Inflammatory macrophage treated with lipopolysaccharide for 1 hour (primary cell): ENCODE measurements at places on chromosomes 7 and 10.
A peak's percentile ranks its signal among the peaks of the same experiment; 100 is the strongest.

GRCh38 chr7:36216063-36216684 is 63.1 kb downstream of the EEPD1 start:
- DNase-seq = peak; percentile 18

- no peak for DNase-seq
Measured at GRCh38 chr10:9545073-9545472, 1472.6 kb upstream of the CELF2 start.

DNA sequence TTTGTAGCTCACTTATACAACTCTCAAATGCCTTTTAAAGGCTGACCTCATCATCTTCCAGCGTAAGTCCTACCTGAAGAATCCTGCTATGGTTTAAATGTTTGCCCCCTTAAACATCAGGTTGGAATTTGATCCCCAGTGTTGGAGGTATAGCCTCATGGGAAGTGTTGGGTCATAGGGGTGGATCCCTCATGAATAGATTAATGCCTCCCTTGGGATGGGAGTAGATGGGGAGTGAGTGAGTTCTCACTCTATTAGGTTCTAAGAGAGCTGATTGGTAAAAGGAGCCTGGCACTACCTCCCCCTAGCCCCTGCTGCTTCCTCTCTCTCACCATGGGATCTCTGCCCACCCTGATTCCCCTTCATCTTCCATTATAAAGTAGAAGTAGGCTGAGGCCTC is 285.6 kb downstream of the FZD1 start:
- no peak for DNase-seq

GRCh38 chr7:5831196-5831595 is 49.4 kb upstream of the OCM start:
- no peak for DNase-seq

GRCh38 chr7:99050971-99051370 is 92.9 kb downstream of the SMURF1 start:
- DNase-seq = no peak

DNA sequence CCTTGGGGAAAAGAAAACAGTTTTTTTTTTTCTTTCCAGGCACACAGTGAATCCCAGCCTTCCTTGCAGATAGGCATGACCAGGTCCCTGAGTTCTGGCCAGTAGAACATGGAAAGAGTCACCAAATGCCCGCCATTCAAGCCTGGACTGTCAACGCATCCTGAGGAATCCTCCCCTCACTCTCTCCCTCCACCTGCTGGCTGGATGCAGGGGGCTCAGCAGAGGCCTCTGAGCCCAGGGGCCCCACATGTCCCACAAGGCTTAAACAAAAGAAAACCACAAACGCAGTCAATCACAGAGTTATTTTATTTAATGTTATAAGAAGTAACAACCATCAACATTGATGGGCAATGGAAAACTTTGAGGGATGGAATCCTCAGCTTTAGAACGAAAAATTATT is 93.1 kb downstream of the JCAD start:
- DNase-seq = no peak

DNA sequence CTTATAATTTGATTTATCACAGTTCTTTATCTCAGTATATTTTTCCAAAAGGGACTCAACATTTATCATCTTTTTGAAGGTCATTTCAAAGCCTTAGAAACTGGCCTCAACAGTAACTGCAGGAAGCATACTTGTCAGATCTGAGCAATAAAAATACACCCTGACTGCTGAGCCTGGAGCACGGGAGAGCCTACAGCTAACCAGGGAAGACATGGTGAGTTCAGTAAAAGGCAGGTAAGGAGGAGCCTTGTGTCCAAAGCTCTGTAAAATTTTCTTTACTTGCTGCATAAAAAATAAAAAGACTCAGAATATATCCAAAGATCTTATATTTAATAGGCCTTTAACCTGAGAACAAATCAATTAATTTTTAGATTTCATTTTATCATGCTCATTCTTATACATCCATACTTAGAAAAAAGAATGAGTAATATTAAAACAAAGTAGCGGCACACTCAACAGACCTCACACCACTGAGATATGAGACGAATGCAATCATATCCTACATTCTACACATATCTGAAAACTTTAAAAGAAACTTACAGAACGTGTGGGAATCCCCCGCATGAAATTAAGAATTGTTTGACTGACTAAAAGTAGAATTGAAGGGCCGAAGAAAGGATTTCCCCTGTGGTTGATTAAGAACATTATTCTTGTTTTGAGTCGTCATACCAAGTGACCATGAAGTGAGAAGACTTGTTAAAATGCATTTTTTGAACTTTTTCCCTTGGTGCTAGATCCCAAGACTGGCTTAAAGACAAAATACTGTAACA is 296.4 kb upstream of the MKLN1 start:
- DNase-seq = no peak

DNA sequence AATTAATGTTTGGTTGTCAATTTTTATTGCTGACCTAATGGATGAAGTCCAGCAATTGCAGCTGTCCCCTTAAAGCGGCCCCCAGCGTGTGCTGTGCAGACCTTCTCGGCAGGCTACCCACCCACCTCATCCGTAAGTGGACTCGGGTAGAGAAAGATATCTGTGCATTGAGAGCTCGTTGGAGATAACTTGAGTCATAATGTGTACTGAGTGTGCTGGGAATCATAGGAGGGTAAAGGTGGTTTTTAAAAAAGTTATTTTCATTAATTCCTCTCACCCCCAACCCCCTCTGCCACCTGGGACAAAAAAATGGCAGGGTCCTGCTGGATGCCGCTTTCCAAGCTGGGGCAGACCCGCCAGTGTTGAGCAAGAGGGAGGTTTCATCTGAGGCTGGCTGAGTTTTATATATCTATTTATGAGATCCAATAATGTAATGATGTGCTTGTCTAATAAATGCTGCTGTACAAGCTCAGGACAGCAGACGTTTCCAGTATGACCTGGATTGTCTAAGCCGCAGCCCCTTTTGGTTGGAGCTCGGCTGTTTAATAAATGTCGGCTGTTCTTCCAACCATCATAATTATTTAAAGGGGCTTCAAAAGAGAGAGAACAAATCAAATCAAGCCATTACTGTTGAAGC is 119.1 kb downstream of the NKX6-2 start:
- DNase-seq = no peak

DNA sequence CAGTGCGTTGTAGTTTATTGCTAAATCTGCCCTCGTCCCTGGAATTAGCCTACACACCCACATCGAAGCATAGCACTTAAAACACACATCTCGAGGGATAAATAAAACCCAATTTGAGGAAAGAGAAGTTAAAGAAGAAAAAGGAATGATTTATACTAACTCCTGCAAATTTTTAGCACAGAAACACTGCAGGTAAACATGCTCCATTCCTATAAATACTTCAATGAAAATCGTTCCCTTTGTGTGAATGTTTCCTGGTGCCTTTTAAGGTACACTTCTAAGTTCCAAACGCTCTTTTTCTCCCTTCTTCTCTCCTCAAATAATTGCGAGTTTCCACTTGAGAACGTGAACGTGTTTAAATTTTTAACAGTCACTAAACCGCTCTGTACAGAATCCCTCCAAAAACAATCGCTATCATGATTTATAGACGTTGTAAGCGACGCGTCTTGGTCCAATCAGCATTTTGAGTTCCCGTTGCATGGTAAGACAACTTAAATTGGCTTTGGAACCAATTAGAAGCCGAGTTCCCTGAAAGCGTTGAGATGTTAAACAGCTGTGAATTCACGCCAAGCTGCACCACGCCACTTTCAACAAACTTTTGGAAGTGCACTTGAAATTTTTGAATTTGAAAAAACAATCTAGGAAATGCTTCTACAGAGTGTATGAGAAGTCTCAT is 12.5 kb upstream of the EBLN1 start:
- peak; percentile 38 for DNase-seq

GRCh38 chr10:47383261-47384147 is 589 bp downstream of the ZNF488 start:
- DNase-seq = no peak

- DNase-seq = peak; percentile 48
Measured at GRCh38 chr10:76049581-76050290, 618.3 kb downstream of the LRMDA start.

DNA sequence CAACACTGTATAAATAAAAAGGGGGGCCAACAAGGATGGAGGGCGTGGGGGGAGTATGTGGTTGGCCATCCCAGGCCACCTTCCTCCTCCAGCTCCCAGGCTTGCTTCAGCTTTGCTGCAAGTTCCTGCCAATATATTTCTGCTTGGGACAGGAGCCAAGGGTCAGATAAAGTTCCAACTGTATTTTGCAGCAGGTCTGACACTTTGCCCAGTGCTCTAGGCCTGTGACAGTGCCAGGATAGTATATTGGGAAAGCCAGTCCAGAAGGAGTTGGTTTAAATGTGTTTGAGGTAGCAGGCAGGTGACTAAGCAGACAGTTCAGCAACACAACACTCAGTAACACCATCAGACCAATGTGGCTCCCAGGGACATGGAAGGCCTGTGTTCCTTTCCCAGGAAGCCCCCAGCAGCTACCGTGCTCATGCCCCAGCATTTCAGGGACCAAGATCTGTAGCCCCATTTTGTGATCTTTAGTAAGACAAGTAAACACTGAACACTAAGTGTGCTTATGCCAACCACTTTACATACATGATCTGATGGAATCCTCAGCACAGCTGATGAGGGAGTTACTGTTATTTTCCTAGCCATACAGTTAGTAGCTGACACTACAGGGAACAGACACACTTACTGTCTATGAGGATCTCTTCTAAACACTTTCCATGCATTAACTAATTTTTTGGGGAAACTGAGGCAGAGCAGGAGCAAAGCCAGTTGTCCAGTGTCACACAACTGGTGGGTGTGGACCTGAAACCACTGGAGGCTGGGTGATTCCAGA is 38.9 kb downstream of the DNAJB12 start:
- no peak for DNase-seq

DNA sequence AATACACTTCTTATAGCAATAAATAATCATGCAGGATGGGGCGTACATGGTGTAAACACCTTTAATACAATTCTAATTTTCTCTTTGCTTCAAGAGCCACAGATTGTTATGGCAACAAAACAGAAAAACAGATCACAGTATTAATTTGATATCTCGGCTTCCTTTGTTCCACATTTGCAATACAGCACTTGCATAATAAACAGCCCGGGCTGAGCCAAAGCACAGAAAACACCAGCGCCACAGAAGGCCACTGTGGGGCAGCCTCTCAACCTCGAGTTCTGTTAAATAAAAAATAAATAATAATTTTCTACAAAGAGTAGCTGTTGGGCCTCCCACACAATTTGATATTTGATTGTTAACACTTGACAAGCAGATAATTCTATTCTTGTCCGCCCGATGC is 255.9 kb downstream of the USP6NL start:
- DNase-seq = no peak

- DNase-seq = no peak
Measured at GRCh38 chr7:125668321-125668993, 738.8 kb upstream of the POT1 start.

- no peak for DNase-seq
Measured at GRCh38 chr10:130968511-130968910, 343.0 kb downstream of the TCERG1L start.

DNA sequence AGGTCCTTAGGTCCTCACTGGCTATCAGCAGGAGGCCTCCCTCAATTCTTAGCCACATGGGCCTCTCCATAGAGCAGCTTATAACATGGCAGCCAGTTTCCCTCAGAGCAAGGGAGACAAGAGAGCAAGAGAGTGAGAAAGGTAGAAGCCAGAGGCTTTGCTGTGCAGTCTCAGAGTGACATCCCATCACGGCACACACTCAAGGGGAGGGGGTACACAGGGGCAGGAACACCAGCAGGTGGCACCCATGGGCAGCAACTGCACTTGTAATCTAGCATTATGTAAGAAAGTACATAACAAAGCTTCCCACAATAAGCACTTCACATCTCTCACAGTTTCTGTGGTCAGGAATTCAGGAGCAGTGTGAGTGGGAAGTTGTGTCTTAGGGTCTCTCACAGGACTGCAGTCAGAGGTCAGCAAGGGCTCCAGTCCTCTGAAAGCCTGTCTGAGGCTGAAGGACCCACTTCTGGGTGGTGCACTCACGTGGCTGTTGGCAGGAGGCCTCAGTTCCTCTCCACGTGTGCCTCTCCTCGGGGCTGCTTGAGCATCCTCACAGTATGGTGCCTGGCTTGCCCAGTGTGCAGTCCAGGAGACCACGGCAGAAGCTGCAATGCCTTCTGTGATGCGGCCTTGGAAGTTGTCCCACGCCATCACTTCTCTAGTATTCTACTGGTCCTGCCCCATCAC is 159.4 kb downstream of the OAT start:
- DNase-seq = peak; percentile 45

DNA sequence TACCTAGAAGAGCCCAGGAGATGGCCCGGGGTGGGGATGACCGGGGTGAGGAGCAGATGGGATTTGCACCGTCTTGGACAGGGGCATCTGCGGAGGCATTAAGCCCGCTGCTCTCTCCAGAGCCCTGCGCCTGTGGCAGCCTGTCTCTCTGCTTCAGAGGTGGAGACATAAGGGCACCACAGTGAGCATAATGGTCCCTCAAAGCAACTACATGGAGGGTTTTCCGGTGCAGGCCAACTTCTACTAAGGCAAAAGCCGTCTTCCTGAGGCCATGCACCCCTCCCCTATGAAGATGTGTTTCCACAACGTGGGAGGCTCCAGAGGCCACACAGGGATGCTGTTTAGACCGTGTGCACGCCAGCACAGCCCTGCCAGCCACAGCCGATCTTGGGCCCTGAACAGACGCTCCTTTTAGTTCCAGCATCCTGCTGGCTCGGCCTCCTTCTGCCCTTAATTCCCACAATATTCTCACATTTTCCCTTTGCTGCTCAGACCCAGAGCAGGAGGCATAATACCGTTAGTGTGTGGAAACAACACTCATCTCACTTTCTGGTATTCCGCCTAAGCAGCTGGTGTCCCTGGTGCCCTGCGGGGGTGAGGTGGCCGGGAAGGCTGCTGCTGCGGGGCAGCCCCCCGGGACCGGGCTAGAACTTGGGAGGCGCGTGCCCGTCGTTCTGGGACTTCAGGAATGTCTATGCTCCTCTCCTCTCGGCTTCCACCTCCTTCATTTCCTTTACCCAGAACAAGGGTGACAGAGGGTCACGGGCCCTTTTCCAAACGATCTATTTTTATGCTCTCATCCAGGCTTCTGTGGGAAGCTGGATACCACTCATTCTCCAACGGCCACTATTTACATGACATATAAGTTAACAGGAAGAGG is 266.9 kb downstream of the TNS3 start:
- DNase-seq = no peak

DNA sequence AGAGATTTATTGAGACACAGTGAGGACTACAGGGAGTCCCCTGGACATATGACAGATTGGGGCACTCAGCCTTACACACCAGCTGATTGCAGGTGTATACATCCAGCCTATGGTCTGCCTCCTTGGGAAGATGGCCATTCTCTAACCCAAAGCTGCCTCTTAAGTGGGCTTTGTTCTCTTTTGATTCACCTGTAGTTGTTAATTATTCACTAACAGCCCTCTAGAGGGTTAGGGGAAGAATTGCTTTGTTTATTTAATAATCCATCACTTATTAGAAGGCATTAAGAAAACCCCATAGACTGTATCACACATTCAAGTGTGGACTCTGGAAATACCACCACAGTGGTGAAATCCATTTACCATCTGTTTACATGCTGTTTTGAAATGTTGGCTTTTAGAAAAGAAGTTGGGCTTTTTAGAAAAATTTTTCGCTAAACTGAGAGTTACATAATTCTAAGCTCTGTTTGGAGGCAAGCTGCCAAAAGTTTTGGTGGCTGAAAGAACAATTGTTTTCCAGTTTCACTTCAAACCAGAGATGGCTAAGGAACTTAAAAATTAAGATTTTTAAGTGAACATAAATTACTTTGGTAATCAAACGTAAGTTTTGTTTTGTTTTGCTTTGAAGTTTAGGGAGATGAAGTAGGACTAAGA is 379.1 kb downstream of the ADRA2A start:
- DNase-seq = no peak
